B cell (primary cell): ENCODE measurements at places on chromosomes 16 and 17.

- DNase-seq = no peak
These were observed 91.1 kb downstream of the RGS9 start for GRCh38 chr17:65228287-65228686.

DNA sequence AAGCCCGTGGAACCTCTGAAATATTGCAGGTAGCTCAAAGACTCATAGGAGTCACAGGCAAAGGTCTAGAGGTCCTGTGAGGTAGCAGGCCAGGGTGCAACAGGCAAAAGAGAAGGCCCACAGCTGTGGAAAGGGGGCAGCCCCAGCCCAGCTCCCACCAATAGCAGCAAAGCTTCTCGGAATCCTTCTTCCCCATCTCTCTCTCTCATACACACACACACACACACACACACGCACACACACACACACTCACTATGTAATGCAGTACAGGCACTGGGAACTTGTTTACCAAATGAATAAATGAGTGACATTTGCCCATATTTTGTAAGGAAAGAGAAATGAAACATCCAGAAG is 16.8 kb upstream of the SUPT4H1 start:
- DNase-seq = peak; percentile 54

DNA sequence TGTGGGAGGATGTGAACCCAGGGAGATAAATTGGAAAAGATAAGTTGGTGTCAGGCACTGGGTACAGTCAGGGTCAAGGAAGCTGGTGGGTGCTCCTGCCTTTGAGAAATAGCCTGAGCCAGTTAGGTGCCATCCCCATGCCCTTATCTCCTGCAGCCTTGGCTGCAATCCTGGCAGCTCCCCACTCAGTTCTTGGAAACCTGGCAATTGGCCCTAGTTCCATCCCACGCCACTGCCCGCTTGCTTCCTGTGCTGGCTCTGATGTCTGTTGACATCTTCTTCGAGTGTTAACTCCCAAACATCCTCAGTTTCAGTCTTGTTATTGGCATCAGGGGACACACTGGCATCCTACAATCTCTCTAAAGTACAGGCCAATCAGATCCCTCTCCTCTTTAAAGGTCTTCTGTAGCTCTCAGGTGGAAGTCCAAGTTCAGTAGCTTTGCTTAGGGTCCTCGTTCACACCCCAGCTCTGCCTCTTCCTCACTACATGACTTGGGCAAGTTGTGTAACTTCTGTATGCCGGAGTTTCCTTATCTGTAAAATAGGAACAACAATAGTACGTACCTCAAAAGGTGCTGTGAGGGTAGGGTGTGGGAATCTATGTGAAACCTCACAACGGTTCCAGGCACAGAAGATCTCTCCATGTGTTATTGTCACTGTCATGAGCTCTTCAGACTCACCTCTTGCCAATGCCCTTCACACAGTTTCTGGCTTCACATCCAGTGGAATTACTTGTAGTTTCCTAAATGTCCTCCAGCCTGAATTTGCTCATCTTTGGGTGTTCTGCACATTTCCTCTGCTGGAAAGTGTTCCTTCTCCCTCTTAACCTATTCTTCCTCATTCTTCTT is 13.5 kb upstream of the PRKAR1A start:
- DNase-seq = no peak

DNA sequence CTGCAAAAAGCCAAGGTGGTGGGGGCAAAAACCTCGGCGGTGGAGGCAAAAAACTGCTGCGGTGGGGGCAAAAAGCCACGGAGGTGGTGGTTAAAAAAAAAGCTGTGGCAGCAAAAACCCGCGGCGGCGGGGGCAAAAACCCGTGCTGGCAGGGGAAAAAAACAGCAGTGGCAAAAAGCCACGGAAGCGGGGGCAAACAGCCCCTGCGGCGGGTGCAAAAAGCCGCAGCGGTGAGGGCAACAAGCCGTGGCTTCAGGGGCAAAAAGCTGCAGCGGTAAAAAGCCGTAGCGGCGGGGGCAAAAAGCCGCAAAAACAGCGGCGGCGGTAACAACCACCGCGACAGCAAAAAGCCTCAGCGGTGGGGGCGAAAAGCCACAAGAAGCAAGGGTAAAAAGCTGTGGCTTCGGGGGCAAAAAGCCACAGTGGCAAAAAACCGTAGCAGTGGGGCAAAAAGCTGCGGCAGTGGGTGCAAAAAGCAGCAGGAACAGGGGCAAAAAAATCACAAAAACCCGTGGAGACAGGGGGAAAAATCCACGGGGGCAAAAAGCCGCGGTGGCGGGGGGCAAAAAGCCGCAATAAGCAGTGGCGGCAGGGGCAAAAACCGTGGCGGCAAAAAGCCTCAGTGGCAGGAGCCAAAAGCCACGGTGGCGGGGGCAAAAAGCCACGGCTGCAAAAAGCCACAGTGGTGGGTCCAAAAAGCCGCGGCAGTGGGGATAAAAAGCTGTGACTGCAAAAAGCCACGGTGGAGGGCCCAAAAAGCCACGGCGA is 193.7 kb downstream of the SHCBP1 start:
- DNase-seq = no peak

DNA sequence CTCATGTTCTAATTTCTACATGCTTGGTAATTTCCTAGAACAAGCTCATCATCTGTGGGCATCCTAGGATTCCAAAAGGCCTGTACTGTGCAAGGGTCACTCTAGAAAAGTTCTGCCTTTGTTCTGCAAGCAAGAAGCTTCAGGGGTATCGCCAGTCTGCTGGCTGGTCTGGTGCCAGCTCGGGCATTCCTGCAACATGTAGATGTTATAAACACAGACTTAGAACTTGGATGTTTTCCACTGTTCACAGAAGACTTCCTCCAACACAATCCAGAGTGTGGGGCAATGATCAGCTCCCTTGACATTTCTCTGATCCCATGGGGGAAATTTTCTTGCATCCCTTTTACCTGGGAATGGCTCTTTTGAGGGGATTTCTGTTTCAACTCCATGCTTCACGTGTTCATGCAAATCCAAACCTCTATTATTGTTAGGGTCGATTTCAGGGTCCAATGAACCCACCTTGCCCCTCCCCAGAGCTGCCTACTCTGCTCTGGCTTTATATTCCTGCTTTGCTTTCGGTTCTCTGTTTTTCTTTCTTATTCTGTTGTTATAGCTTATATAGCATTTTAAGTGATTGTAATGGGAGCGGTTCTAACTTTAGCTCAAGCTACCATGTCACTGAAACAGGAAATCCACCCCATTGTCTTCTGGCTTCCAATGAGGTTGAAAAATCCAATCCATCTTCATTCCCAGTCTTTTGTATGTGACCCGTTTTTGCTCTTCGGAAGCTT is 25.3 kb downstream of the UBE2O start:
- peak; percentile 87 for DNase-seq

DNA sequence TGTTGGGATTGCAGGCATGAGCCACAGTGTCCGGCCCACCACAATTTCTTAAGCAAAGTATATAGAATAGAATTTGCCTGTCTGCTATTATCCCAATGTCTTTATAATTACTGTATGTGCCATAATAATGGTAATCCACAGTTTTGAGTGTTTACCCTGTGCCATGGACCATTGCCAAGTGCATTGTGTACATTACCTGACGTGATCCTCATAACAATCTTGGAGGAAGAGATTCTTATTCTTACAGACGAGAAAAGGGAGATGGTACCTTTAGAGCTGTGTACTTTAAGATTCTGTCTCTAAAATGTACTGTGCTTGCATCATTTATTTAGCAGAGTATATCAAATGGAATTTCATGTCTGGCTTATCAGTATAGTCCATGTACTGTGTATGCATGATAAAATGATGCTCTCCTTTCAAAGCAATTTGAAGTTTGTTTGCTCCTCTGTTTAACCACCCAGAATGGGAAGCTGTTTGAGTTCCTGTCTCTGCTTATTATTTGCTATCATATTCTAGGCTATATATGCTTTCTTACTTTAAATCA is 13.8 kb upstream of the CDR2 start:
- DNase-seq = no peak

GRCh38 chr16:81517629-81518438 is 73.2 kb downstream of the CMIP start:
- no peak for DNase-seq

DNA sequence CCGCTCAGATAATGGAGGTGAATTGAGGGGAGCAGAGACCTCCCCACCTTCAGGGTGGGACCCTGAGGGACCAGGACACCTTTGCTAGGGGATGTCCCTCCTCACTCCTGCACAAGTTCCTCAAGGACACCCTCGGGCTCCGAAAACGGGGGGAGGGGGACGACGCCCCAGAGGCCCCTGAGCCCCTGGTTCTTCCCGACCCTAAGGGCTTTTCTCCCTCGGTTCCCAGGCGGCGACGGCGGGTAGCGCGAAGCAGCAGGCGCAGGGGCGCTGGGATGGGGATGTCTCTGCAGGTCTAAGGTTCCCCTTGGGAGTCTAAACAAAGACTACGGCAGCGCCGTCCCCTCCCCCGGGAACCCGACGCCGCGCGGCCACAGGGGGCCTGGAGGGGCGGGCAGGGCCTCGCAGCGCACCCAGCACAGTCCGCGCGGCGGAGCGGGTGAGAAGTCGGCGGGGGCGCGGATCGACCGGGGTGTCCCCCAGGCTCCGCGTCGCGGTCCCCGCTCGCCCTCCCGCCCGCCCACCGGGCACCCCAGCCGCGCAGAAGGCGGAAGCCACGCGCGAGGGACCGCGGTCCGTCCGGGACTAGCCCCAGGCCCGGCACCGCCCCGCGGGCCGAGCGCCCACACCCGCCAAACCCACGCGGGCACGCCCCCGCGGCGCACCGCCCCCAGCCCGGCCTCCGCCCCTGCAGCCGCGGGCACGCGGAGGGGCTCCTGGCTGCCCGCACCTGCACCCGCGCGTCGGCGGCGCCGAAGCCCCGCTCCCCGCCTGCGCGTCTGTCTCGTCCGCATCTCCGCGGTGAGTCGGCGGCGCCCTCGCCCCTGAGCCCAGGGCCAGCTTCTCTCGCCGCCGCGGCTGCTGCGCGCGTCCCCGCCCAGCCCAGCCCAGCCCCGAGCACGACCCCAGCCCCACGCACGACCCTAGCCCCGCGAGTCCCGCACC is 36.7 kb upstream of the NDRG4 start:
- peak; percentile 39 for DNase-seq

GRCh38 chr17:10151667-10152496 is 46.5 kb downstream of the GAS7 start:
- DNase-seq = peak; percentile 78
